ENCODE measurements at places on chromosomes 7 and 10.

DNA sequence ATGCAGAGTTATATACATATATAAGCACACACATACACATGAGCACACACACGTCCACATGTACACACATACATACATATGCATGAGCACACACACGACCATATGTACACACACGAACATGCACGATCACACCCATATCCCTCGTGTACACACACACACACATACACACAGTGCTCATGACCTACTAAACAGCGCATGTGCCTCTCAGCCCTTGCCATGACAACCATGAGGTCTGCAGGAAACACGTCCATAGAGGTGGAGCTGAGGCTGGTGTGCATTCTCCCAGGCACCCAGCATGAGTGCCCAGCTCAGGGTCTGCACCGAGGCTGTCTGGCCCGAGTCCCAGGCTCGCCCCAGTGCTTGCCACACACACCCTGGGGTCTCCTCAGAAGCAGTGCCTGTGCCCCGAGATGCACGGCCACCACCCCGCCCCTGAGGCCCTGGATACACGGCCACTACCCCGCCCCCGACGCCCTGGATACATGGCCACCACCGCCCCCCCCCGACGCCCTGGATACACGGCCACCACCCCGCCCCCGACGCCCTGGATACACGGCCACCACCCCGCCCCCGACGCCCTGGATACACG is 529.6 kb downstream of the DNAJB6 start:
- no peak for DNase-seq

DNA sequence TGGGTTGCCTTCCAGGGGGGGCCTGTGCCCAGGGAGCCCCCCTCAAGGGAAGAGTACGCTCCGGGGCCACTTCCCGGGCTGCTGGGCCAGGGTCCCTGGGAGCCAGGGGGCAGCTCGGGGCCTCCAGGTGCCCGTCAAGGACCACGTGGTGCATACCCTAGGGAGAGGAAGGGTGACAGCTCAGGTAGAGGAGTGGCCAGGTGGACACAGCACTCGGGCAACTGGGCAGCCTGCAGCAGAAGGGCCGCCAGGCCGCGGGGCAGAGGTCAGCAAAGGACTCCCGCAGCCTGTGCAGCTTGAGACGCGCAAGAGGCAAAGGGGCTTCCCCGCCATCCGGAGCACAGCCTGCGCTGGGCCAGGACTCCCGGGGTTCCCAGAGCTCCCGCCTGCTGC is 26.4 kb downstream of the AP5Z1 start:
- no peak for DNase-seq

DNA sequence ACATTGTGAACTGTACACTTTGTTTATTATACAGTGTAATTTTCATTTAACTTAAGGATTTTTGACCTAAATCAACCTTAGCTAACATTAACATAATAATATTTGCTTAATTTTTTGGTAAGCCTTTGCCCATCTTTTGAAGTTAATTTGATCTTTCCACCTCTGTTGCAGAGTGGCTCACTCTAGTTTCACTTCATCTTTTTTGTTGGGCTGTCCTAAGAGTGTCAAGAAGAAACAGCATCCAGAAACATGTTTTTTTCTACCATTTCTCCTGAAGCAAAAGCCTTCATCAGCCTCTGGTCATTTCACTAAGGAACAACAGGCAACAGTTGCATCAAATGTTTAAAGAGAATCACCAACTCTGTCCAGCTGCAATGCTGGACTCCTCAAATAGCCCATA is 824.7 kb downstream of the REEP3 start:
- no peak for DNase-seq

DNA sequence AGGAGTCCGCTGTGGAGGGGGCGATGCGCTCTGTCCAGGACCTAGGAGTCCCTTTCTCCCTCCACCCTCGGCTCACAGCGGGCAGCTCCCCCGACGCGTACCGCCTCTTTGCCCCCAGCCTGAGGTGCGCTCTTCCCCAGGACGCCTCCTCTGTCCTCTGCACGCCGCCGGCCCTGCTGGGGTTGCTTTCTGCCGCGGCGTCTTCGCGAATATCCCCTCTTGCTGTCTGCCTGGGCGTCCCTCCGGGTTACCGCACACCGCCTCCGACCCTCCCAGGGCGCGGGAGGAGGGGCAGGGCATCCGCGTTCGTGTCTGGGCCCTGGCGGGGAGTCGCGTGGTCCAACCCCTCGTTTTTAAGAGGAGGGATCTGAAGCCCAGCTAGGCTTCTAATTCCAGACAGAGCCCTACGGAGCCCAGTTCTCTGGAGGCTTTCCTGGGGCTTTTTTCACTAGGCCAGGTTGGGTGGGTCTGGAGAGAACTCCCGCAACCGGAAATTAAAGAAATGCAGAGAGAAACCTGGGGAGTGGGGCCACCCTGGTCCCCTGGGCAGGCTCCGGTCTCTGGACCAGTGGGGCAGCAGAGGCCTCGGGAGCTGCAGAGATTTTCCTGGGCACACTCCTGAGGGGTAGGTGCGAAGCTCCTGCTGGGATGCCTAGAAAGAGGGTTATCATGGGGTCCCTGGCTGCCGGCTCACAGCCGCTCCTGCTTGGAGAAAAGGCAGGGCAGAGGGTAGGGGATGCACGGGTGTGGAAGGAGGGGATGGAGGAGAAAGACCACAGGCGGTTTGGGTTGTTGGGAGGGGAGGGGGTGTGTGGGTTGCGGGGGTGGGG is 166.9 kb downstream of the UBE2H start:
- DNase-seq, result no peak

- no peak for DNase-seq
Measured at GRCh38 chr10:30540276-30540675, 89.3 kb downstream of the LYZL2 start.

- DNase-seq, result no peak
Measured at GRCh38 chr7:78863281-78863680, 590.2 kb downstream of the MAGI2 start.

GRCh38 chr10:110600487-110601101 is 33.1 kb downstream of the SMC3 start:
- DNase-seq, result no peak

GRCh38 chr7:33503736-33504135 is 374.4 kb downstream of the BBS9 start:
- no peak for DNase-seq

GRCh38 chr7:22140578-22140977 is 194.9 kb upstream of the CDCA7L start:
- no peak for DNase-seq

GRCh38 chr10:71981015-71981875 is 17.1 kb downstream of the CHST3 start:
- no peak for DNase-seq

DNA sequence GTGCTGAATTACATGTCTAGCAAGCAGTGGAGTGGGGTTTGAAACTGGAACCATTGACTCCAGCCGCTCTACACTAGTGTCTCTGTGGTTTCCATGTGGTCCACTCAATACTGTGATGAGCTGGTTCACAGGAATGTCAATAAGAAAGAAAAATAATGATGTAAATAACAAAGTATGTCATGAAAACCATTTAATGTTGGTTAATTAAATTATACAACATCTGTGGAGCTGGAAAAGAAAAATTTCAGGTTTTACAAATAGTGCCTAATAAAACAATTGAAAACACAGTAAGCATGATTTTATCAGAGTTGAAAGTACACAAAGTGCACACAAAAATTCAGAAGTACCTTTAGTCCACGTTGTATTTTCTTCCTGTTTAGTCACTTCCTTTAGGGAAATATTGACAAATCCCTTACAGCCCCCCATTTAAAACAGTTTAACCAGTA is 28.7 kb upstream of the NAMPT start:
- DNase-seq, result no peak

DNA sequence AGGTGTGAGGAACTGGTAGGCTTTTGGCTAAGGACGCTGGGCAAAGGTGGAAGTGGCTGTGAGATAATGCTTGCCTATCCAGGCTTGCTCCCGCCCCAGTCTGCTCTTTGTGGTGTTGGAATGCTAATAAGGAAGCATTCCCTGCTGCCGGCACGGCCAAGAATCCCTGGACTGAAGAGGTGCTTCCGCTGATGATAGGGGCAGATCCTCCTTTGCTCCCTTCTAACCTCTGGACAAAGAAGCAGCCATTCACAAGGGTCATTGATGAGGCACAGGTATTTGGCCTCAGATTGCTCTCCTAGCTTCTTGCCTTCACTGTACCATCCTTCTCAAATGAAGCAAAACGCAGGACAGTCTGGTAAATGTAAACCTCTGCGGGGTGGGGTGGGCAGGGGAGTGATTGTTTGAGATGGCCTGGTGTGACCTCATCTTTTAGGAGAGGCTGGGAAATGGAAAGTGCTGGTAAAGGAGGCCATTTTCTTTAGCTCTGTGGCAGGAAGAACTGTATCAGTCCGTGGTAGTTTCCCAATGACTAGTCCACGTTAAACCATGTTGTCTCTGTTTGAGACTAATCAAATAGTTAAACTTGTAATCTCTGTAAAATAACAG is 1.7 kb downstream of the PGAM1 start:
- no peak for DNase-seq

GRCh38 chr7:17205910-17206309 is 92.5 kb upstream of the AHR start:
- no peak for DNase-seq

- no peak for DNase-seq
Measured at GRCh38 chr7:11163220-11163619, 189.5 kb downstream of the PHF14 start.

GRCh38 chr7:90345016-90345415 is 1.5 kb upstream of the GTPBP10 start:
- no peak for DNase-seq

DNA sequence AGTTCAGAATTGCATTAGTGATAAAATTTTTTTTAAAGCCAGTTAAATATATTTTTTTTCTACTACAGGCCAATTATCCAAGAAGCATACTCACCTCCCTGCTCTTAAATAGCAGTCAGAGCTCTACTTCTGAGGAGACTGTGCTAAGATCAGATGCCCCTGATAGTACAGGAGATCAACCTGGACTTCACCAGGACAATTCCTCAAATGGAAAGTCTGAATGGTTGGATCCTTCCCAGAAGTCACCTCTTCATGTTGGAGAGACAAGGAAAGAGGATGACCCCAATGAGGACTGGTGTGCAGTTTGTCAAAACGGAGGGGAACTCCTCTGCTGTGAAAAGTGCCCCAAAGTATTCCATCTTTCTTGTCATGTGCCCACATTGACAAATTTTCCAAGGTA is 119.1 kb downstream of the TRIM24 start:
- DNase-seq, result no peak

- DNase-seq, result no peak
Measured at GRCh38 chr10:117373823-117374505, 1.3 kb downstream of the PDZD8 start.

GRCh38 chr7:31890198-31890597 is 180.0 kb downstream of the PDE1C start:
- no peak for DNase-seq

DNA sequence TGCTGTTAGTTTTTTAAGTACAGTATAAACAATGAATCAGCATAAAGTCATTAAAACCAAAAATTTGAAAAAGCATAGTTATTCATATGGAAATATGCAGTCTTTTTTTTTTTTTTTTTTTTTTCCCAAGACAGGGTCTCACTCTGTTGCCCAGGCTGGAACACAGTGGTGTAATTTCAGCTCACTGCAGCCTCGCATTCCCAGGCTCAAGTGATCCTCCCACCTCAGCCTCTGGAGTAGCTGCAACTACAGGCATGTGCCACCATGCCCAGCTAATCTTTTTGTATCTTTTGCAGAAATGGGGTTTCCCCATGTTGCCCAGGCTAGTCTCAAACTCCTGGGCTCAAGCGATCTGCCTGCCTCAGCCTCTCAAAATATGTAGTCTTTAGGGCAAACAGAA is 182.0 kb downstream of the SEMA3E start:
- DNase-seq, result no peak

DNA sequence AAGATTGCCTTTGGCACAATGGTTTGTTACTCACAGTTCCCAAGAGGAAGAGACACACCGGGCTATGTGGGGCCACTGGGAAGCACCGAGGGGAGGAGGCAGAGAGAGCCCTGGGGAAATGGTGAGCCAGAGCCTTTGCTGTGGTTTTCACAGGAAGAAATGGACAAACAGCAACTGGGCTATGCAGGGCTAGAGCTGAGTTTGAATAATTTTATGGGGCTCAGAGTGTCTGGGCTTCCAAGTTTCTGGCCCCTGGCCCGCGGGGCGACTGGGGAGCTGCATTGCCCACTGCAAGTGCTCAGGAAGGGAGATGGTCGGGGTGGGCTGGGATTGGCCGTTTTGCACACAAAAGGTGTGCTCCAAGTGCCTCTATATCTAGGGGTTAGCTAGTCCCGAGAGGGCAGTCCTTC is 92.6 kb downstream of the CHST15 start:
- no peak for DNase-seq

- DNase-seq, result no peak
Measured at GRCh38 chr7:85030893-85031292, 156.0 kb downstream of the SEMA3D start.

GRCh38 chr7:115827305-115828045 is 203.1 kb downstream of the TFEC start:
- DNase-seq, result no peak

GRCh38 chr7:132777956-132778355 is 201.7 kb upstream of the PLXNA4 start:
- no peak for DNase-seq

DNA sequence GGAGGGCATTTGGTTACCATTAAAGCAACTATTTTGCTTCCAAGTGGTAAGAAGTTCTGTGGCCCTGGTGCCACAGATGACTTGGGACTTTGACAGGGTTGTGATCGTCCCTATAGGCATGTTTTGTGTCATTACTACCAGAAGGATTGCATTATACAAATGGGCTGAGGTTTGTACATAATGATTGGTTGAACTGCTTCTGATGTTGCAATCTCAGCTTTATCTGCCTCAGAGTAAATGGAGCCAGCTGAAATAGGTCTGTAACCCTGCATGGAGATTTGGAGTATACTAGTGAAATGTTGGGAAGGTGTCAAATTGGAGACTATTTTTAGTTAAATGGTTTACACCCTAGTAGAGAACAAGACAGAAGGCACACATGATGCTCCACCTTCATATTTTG is 46.1 kb upstream of the SEPTIN7 start:
- no peak for DNase-seq

DNA sequence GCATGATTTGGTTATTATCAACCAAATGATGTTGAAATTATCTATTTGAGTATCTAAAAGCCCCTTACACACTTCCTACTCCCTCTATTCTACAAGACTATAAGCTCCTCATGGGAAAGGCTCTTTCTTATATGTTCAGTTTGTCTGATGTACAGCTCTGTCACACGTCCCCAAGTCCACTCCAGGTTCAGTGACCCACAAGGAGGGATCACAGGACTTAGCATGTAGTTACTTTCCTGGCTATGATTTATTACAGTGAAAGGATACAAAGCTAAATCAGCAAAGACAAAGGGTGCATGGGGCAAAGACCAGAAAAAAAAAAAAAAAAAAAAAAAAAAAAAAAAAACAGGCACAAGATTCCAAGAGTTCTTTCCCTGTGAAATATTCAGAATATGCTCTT is 125.6 kb upstream of the TMEM106B start:
- DNase-seq, result no peak

- DNase-seq, result no peak
Measured at GRCh38 chr10:22629852-22630233, 84.5 kb downstream of the PIP4K2A start.

- DNase-seq, result no peak
Measured at GRCh38 chr7:55387062-55387965, 22.2 kb downstream of the LANCL2 start.

- DNase-seq, result no peak
Measured at GRCh38 chr10:49280001-49280408, 19.0 kb upstream of the C10orf71 start.

- DNase-seq, result no peak
Measured at GRCh38 chr10:3094609-3095036, 27.3 kb downstream of the PFKP start.
